Sigmoid colon (tissue), 7 donors: ENCODE measurements at places on chromosomes 3 and 15.

DNA sequence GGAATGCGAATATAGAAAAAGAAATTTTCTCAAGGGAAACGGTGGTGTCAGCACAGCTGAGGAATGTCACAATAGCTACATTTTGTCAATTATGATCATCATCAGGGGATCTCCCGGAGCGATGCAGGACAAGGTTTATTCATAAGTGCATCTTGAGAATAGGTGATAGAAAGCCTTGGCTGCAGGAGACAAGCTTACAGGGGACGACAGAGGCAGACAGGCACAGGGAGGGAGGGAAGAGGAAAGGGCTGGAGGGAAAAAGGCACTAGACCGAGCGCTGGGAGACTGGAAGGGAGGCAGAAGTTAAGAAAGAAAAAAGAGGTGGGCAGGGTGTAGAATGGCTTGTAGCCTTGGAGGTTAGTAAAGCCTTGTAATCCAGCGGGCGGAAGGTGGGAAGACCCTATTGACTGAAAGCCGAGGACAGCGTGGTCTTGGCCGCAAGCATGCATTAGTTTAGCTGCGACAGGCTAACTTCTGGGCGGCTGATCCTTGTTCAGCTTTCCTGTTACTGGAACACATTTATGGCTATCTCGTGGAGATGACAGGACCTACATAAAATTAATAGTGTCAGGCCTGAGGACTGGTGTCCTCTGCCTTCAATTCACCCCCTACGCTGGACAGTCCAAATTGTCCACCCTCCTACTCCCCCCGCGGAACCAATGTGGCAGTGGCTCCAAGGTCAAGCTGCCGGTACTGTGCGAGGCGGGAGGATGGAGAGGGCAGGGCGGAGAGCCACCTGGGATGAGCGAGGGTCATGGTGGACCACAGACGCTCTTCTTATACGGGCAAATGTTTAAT, 1.4 kb upstream of the NECTIN3 start:
- peak overlapping the region; percentile 94 for H3K27ac ChIP-seq
- peak overlapping the region; percentile 97 for H3K4me3 ChIP-seq
- no peak for DNase-seq

- no peaks in the 10 kb centered on the region for H3K27me3 ChIP-seq
- no peaks in the 10 kb centered on the region for H3K4me1 ChIP-seq
- peak overlapping the region; percentile 86 for H3K27ac ChIP-seq
- DNase-seq, result no peak
- H3K4me3 ChIP-seq, result no peak overlapping the region
These were observed 375.9 kb downstream of the FOXP1 start for GRCh38 chr3:71207632-71208031.

- peaks cover 7% of the 10 kb centered on the region for H3K27me3 ChIP-seq
- peak overlapping the region; percentile 68 for H3K27ac ChIP-seq
- peaks cover 57% of the 10 kb centered on the region for H3K4me1 ChIP-seq
- no peak for DNase-seq
- no peaks in the 10 kb centered on the region for H3K36me3 ChIP-seq
These were observed 231.0 kb upstream of the IGF1R start for GRCh38 chr15:98417346-98417745.

DNA sequence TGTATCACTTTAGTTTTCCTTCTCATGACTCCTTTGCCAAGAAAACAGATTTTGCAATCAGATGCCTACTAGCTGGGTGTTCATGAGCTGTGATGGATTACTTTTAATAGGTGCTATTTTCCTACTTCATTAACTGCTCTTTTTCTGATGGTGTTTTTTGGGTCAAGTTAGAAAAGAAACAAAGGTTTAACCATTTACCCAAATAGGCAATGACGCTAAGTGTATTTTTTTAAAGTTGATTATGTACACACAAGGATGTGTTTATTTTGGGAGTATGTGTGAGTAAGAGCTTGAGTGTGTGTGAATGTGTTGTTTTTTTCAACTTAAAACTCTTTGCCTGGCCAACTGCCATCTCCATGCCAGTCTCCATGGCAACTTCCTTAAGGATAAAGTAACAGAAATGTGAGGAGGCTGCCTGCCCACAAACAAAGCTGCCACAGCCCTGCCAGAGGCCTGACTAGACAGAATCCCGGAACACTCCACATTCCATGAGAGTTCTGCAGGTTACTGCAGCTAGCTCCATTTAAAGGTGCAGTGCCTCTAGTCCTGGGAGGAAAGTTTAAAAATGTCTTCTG, 215.6 kb upstream of the RBMS3 start:
- H3K27me3 ChIP-seq, result no peaks in the 10 kb centered on the region
- H3K4me3 ChIP-seq, result no peak overlapping the region
- H3K4me1 ChIP-seq, result no peaks in the 10 kb centered on the region
- H3K36me3 ChIP-seq, result no peaks in the 10 kb centered on the region

DNA sequence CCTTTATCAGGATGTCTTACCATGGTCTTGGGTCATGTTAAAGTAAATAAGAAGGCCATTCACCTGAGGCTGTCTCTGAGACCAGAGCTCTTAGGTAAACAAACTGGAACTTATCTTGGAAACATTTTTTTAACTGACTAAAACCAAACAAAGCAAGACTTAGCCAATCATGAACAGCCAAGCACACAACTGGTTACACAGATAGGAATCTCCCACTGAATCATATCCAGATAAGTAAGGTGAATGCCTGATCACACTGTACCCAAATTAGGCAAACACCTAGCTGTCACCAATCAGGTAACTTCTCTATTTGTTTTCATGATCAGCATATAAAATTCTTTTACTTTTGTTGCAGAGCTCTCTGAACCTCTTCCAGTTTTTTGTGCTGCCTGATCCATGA, 205.4 kb downstream of the CNTN3 start:
- H3K36me3 ChIP-seq, result no peaks in the 10 kb centered on the region
- H3K4me3 ChIP-seq, result no peak overlapping the region
- no peaks in the 10 kb centered on the region for H3K4me1 ChIP-seq
- DNase-seq, result no peak
- H3K27ac ChIP-seq, result no peak overlapping the region

DNA sequence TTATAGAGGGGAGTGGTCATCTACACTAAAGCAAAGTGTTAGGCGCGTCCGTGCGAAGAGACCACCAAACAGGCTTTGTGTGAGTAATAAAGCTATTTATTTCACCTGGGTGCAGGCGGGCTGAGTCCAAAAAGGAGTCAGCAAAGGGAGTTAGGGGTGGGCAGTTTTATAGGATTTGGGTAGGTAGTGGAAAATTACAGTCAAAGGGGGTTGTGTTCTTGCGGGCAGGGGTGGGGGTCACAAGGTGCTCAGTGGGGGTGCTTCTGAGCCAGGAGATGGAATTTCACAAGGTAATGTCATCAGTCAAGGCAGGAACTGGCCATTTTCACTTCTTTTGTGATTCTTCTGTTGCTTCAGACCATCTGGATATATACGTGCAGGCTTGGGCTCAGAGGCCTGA, 47.1 kb downstream of the OIP5 start:
- H3K36me3 ChIP-seq, result peaks cover 47% of the 10 kb centered on the region
- H3K27ac ChIP-seq, result peak overlapping the region; percentile 96
- no peaks in the 10 kb centered on the region for H3K27me3 ChIP-seq

DNA sequence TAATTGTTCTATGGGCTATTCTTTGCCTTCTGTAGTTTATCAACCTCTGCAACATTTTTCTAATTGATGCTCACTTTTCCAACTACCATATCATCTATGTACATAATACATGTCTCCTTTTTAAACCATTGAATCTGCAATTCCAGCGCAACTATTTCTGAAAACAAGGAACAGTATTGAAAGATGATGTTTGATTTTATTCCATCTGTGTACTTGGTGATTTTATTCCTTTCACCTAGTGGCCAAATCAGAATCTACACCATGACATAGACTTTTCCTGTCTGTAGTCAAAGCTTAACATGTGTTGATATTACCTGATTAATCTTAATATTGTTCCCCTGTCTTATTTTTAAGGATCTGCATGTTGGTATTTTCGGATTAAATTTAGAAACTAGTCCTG, 13.0 kb downstream of the NKTR start:
- H3K27me3 ChIP-seq, result no peaks in the 10 kb centered on the region
- peak overlapping the region; percentile 21 for H3K27ac ChIP-seq
- H3K36me3 ChIP-seq, result no peaks in the 10 kb centered on the region
- DNase-seq, result no peak

DNA sequence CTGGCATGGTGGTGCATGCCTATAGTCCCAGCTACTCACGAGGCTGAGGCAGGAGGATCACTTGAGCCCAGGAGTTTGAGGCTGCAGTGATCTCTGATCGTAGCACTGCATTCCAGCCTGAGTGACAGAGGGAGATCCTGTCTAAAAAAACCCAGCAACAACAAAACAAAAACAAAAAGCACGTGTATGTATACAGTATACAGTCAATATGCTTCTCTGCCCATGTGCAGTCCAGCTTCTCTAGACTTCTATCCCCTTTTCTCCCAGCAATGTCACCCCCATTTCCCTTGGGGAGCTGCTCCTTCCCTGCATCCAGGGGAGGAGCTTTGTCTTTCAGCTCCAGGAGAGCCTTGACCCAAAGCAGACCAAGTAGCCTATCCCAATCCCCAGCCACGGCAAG, 20.0 kb upstream of the GRIP2 start:
- H3K4me3 ChIP-seq, result no peak overlapping the region
- DNase-seq, result no peak
- no peaks in the 10 kb centered on the region for H3K27me3 ChIP-seq
- no peaks in the 10 kb centered on the region for H3K36me3 ChIP-seq
- no peak overlapping the region for H3K27ac ChIP-seq
- no peaks in the 10 kb centered on the region for H3K4me1 ChIP-seq

- no peak for DNase-seq
- no peak overlapping the region for H3K4me3 ChIP-seq
- no peaks in the 10 kb centered on the region for H3K4me1 ChIP-seq
- no peak overlapping the region for H3K27ac ChIP-seq
- no peaks in the 10 kb centered on the region for H3K27me3 ChIP-seq
These were observed 21.5 kb downstream of the FAM174B start for GRCh38 chr15:92634060-92634459.

GRCh38 chr3:161977850-161978249, 481.2 kb downstream of the OTOL1 start:
- DNase-seq, result no peak
- no peak overlapping the region for H3K4me3 ChIP-seq
- H3K4me1 ChIP-seq, result peaks cover 3% of the 10 kb centered on the region
- no peak overlapping the region for H3K27ac ChIP-seq
- no peaks in the 10 kb centered on the region for H3K36me3 ChIP-seq

GRCh38 chr3:115680803-115681345, 57.6 kb downstream of the GAP43 start:
- H3K27ac ChIP-seq, result no peak overlapping the region
- H3K4me1 ChIP-seq, result no peaks in the 10 kb centered on the region
- no peak overlapping the region for H3K4me3 ChIP-seq
- no peak for DNase-seq

- H3K4me3 ChIP-seq, result no peak overlapping the region
- DNase-seq, result peak; percentile 68
- no peaks in the 10 kb centered on the region for H3K36me3 ChIP-seq
- H3K4me1 ChIP-seq, result no peaks in the 10 kb centered on the region
These were observed 56.3 kb upstream of the FSTL1 start for GRCh38 chr3:120506828-120507774.

GRCh38 chr15:80199366-80199765, 46.6 kb downstream of the FAH start:
- H3K4me1 ChIP-seq, result no peaks in the 10 kb centered on the region
- H3K36me3 ChIP-seq, result no peaks in the 10 kb centered on the region
- H3K27me3 ChIP-seq, result peaks cover 4% of the 10 kb centered on the region
- no peak overlapping the region for H3K4me3 ChIP-seq
- H3K27ac ChIP-seq, result no peak overlapping the region

- DNase-seq, result no peak
- H3K27me3 ChIP-seq, result no peaks in the 10 kb centered on the region
- no peaks in the 10 kb centered on the region for H3K36me3 ChIP-seq
- H3K27ac ChIP-seq, result no peak overlapping the region
- peaks cover 13% of the 10 kb centered on the region for H3K4me1 ChIP-seq
These were observed 9.0 kb downstream of the HCLS1 start for GRCh38 chr3:121651684-121652083.
